ENCODE measurements at places on chromosomes 5 and 9.

DNA sequence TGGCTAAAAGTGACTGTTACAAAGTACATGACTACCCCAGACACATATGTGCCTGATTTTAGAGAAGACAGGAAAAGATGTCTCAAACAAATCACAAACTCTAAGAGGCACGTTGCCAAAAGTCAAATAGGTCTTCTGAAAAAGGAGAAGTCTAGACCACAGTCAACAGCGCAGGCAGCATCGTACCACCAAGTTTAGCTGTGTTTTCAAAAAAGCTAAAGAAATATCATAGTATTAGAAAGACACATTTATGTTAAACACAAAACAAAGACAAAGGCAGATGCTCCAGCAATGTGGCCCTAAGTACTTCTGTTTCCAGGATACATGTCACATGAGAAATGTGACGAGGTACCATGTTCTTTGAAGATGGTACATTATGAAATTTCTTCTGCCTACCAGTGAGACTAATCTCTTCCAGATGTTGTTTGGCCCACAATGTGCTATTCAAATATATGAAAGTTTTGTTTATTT, 43.5 kb downstream of the LPAR1 start:
- no peak for DNase-seq

DNA sequence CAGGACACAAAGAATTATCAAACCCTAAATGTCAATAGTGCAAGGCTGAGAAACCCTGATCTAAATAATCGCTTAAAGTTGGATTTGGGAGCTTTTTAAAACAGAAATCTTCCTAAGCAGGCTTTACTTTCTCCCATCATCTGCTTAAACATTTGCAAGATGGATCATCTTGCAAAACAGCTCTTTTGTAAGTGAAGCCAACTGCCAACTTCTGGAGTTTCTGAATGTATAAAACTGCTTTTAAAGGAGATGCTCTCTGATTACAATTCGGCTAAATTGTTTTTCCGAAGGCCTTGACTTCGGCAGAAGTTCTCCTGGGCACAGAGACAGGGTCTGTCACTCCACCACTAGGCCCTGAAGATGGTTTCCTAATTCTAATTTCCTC, 1.3 kb downstream of the PTPN3 start:
- DNase-seq: no peak

GRCh38 chr5:135141303-135142268, 107.6 kb upstream of the PITX1 start:
- no peak for DNase-seq

DNA sequence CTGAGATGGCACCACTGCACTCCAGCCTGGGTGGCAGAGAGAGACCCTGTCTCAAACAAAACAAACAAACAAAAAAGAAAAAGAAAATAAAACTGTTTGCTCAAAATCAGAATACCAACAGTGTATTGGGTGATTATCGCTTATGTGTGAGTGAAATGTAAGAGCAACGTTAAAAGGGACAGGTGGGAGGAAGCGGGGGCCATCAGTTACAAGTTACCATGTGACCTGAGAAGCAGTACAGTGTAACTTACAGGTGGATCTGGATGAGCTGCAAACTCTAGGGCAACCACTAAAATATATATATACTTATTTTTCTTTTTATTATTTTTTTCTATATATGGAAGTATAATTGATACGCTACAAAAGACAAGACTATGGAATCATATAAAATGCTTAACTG, 93.4 kb downstream of the KCNT1 start:
- DNase-seq: no peak

- DNase-seq: no peak
These were observed 128.1 kb downstream of the DAB2IP start for GRCh38 chr9:121779381-121780117.

DNA sequence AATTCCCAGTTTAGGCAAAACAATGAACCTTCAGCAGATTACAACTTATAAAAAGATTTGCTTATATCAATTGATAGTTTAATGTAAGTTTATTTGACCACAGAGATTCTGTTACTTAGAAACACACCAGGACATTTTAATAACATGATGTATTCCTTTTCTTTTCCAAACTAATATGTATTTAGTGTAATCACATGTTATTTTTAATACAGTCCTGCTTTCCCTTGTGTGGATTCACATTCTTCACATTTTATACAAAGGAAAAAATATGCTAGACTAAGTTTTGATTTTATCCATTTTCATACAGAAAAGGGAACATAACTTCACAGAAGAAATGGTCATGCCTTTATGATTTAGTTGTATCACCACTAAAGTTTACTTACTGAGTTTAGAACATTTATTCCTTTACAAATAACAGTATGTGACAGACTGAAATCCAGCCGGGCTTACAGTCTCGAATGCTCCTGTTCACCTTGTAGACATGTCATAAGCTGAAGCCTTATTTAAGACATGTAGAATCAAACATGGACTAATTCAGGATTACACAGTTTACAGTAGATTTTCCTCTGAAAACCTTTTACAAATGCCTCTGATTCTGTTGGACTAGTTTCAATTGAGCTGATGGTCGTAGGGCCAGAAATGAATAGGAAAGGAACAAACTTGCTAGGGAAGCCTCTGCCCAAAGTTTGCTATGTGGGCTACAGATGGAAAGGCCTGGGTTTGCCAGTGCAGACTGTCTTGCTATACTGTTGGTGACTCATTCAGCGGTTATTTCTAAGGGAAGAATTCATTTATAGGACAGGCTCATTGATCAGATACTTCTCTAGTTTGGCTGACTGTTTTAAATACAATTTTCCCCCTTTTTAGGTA, 6.6 kb upstream of the ASPN start:
- no peak for DNase-seq

GRCh38 chr5:126483156-126483555, 59.9 kb downstream of the GRAMD2B start:
- DNase-seq: no peak

- no peak for DNase-seq
These were observed 547 bp downstream of the CLTA start for GRCh38 chr9:36191290-36191645.

DNA sequence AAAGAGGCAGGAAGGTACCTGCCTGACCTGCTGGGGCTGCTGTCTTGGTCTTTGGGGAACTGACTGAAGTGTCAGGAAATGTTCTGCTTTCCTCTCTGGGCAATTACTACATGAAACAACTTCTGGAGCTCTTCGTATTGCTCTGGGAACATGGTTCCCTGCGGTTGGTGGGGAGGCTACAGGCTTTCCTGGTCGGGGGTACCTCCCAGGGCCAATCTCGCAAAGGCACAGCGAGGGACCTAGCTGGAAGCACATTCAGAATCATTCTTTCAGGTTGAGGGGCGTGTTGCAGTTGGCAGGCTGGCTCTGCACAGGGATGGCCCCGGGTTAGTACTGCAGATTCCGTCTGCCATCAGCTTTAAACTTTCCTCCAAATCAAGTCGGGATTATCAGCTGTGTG, 88.9 kb upstream of the RANBP3L start:
- no peak for DNase-seq

DNA sequence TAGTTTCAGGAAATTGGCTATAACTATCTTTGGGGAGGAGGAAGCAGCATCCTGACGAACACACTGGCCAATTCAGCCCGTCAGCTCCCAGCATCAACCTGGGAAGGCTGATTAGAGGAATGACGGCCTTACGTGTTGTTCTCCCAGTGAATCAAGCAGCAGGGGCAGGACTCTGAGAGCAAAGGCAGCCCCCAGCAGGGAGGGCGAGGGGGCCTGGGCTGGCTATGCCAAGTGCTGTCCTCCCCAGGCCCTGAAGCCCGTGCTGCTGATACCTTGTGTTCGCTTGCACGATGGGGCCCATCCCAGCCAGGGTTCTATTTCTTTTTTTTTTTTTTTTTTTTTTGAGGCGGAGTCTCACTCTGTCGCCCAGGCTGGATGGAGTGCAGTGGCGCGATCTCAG, 254.1 kb downstream of the FSTL4 start:
- DNase-seq: no peak

DNA sequence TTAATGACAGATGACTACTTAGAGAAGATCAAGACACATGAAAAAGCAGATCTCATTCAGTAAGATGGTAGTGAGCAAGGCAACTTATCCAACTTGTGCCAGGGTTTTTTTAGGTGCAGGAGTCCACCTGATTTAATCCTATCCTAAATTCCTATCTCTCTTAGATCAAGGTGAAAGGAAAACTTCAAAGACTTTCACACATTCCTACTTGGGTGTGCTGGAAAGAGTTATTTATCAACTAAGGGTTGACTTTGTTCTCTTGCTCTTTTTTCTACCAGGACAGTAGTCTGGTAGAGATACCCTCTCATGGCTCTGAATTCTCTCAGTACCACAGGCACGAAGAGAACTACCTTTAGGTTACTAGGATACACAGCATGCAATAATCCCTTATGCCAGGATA, 18.2 kb downstream of the TUT7 start:
- no peak for DNase-seq

DNA sequence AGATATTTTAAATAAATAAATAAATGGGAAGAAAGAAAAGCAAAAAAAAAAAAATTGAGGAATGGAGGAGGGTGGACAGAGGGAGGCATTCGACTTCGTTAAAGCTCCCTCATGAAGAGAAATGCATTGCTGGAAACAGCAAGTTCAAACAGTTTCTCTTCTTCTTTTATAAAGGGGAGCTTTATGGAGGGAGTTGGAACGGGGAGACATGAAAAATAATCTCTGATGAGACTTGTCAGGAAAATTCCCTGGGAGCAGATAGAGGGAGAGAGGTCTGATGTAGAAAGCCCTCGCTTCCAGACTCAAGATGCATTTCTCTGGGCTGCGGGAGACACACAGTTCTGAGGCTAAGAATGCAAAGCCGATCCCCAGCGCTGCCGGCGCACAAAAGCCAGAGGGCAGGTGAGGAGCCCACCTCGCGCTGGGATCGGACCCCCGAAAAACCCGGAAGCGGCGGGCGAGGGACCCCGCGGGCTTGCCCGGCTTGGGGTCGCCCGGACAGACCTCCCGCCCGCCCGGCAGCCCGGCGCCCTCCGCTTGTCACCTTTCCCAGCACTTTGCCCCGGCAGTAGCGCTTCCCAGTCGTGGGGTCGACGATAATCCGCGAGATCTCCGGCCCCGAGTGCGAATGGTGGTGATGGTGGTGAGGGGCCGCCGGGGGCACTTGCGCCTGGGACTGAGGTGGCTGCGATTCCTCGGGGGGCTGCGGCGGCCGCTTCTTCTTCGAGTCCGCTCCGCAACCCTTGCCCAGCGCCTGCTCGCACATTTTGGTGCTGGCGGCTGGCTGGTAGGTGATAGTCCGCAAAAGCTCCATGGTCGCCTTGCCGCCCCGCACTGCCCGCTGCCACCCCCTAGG, 512 bp downstream of the PLK2 start:
- no peak for DNase-seq

DNA sequence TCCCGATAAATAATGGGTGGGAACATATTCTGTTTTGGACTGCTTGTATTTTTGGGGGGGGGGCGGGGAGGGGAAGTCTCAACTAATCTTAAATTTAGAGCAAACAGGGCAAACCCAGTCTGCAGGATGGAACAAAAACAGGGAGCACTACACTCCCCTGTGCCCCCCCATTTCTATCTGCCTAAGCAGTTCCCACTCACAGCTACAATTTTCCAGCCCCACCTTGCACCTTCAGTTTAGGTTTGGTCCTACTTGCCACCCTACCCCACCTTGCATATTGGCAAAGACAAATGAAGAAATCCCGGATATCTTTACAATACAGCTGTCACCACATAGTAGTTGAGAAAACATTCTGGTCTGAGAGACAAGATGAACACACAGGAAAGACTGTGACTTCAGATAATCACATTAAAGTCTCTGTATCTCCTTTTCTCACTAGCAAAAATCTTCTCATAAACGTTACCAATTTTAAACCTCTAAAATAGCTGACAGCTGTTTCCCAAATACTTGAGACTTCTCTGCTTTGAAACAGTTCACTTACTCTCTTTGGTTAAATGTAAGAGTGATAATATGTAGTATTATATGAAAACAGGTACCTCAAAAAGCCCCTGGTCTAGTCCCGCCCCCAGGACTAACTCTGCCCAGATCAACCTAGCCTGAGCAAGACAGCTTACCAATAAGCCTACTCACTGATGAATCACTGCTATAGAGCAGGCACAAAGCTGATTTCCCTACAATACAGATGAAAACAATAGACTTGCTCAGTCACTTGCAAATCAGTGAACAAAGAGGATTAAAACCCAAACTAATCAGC, 5.2 kb upstream of the RAPGEF6 start:
- no peak for DNase-seq

GRCh38 chr9:16712787-16713186, 157.7 kb downstream of the BNC2 start:
- no peak for DNase-seq

DNA sequence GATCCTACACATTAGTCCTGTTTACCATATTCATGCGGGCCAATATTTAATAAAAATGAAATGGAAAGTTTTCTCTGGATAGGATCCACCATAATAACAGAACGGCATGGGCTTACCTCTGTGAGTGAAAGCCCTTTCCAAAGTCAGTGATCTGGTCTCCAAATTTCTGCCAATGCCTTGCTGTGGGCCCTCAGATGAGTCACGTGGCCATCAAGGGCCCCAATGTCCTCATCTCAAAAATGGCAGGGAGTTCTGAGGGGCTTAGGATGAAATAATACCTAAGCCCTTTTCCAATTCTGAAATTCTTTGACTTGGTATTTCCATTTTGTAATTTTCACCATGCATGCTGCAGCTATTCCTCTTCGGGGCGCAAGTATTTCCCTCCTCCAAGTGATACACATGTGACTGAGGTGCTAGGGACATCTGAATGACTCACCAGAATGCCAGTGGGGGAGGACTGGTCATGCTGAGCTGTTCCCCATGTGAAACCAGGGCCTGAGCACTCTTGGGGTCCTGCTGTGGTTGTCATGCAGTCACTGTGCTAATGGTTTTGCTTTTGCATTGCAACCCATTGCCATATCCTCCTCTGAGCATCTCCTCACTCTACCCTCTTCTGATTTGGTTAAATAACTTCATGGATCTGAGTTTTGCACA, 35.0 kb downstream of the ITK start:
- DNase-seq: no peak

DNA sequence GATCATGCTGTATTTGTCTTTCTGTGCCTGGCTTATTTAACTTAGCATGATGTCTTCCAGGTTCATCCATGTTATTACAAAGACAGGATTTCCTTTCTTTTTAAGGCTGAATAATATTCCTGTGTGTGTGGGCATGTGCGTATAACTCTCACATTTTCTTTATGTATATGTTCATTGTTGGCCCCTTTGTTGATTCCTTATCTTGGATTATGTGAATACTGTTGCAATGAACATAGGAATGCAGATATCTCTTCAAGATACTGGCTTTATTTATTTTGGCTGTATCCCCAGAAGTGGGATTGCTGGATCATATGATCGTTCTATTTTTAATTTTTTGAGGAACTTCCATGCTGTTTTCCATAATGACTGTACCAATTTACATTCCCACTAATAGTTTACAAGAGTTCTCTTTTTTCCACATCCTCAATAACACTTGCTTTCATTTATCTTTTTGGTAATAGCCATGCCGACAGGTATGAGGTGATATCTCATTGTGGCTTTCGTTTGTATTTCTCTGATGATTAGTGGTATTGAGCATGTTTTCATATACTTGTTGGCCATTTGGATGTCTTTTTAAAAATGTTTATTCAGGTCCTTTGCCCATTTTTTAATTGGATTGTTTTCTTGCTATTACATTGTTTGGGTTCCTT, 38.0 kb downstream of the CREBRF start:
- DNase-seq: peak; percentile 48

GRCh38 chr5:112412346-112412745, 6.7 kb downstream of the EPB41L4A start:
- DNase-seq: no peak

- DNase-seq: no peak
These were observed 73.3 kb downstream of the NTNG2 start for GRCh38 chr9:132235125-132235524.

- DNase-seq: no peak
These were observed 41.9 kb downstream of the TNFAIP8 start for GRCh38 chr5:119397518-119398380.

- DNase-seq: no peak
These were observed 539.6 kb upstream of the CLINT1 start for GRCh38 chr5:158398360-158399201.
